ENCODE measurements at places on chromosomes 7 and 10.
A peak's percentile ranks its signal among the peaks of the same experiment; 100 is the strongest.

GRCh38 chr7:36456548-36456947 is 66.9 kb downstream of the ANLN start:
- no peak for DNase-seq

DNA sequence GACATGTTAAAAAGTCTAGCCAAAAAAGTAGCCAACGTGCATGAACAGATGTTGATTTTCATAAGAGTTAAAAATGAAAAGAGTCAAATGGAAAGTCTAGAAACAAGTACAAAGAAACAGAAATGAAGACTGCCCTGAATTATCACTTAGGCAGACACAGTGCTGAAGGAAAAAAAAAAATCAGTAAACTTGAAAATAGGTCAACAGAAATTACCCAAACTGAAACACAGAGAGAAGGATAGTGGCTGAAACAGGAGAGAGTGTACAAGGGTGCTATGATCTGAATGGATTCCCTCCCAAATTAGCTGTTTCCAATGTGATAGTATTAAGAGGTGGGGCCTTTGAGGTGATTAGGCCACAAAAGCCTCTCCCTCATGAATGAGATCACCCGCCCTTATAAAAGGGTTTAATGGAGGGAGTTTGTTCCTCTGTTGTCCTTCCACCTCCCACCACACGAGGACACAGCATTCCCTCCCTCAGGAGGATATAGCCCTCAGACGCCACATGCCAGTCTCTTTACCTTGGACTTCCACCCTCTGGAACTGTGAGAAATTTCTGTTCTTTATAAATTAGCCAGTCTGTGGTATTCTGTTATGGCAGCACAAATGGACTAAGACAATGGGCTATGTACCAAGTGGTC is 249.7 kb downstream of the AHR start:
- DNase-seq = no peak

GRCh38 chr10:6115824-6116350 is 27.1 kb downstream of the RBM17 start:
- DNase-seq = no peak

DNA sequence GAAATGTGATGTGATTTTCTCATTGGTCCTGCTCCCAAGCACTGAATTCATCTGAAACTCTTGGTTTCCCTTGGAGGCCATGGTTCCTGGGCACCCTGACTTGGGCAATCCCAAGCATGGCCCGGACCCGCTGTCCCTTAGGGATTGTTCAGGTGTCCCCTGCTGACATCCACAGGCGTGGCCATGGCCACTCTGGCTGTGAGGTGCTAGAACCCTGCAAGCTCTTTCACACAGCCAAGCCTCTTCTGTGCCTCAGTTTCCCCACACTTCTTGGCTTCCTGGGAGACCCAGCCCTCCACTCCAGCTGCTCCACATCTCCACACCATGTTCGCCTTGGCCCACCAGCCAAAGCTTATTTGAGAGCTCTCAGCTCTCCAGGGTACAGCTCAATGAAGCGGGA is 12.0 kb upstream of the AZGP1 start:
- DNase-seq = no peak

DNA sequence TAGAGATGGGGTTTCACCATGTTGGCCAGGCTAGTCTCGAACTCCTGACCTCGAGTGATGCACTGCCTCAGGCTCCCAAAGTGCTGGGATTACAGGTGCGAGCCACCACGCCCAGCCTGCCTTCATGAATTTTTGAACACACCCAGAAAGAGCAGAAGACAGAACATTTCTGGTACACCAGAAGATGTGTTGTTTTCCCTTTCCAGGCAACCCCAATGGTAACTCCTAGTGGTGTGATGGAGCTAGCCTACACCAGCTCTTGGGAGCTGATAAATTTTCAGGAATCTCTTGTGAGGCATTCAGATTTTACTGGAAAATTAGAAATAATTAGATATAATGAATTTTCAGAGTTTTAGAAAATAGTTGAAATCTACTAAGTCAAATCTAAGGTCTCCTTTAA is 904 bp upstream of the CCDC7 start:
- no peak for DNase-seq

DNA sequence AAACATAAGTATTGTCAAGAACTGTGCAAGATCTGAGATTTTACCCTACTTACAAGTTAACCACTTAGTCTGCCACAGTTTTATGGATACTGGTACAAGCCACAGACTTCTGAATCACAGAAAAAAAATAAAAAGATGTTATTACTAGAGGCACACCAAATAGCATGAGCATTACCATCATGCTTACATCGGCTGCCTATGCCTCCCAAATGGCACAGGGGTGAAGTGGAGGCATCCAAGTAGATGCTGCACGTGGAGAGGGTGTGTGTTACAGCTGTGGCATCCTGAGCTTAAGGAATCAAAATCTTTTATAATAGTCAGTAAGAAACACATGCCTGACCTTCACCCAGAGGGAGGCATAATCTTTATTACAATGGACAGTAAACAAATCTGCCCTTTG is 207.8 kb downstream of the TFEC start:
- DNase-seq = no peak

DNA sequence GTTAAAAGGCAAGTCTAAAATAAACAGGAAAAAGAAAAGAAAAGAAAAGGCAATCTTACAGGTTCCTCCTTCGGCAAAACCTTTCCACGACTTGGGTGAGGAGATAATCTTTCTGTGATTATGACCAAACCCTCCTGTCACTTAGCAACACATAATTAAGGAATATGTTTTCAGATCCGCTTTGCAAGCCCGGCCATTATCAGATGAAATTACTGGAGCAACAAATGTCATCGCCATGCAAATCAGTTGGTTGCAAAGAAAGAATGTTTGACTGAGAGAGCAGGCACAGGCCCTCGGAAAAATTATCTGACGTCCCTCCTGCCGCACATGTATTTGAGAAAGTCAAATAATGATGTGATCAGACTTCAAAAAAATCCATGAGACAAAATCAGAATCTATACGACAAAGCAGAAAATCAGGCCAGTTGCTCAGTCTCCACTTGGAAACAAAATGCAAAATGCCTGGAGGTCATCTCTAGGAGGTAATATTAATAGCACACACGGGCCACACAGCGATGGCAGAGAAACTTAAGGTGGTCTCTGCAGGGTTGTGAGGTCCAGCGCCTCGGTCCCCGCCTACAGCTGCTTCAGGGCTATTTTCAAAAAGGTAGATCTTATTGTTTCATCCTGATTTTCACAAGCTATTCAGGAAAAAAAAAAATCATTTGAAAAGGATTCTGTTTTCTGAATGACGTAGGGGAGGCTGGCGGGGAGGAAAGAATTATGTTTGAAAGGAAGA is 82.7 kb downstream of the ZRANB1 start:
- DNase-seq = no peak

DNA sequence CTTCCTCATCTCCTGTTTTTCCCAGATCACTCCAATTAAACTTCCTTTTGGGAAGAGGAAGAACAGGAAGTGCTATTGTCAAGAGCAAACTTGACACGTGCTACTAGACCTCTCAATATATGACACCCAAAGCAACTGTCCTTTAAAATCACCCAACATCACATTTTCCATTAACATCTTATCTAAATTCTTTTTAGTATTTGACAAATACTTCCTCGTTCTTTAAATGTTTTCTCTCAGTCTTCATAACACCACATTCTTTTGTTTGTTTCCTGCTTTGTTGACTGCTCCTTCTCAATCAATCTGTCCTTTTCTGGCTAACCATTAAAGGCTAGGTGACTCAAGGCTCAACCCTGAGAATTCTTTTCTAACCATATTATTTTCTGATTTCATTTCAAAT is 7.1 kb upstream of the TFPI2 start:
- no peak for DNase-seq

DNA sequence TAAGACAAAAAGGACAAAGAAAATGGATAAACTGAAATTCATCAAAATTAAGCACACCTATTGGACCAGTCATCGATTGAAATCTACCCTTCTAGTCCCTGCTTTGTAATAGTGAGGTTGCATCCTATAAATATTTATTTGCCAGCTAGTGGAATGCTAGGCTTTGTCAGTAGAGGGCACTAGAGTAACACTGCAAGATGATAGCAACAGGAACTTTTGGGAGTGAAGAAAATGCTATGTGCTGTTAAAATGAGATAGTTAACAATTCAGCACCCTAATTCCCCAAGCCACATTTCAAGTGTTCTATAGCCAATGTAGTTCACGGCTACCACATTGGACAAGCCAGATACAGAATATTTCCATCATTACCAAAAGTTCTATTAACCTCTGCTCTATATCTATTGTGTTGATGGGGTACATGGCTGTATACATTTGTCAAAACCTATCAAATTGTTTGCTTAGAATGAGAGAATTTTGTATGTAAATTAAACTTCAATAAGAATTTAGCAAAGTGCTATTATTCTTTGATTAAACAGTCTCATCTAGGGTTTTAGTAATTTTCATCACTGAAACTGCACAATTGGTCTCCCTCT is 69.8 kb downstream of the LSMEM1 start:
- DNase-seq = peak; percentile 65

- no peak for DNase-seq
Observed at GRCh38 chr7:80517282-80517747, 5.5 kb upstream of the GNAT3 start.

DNA sequence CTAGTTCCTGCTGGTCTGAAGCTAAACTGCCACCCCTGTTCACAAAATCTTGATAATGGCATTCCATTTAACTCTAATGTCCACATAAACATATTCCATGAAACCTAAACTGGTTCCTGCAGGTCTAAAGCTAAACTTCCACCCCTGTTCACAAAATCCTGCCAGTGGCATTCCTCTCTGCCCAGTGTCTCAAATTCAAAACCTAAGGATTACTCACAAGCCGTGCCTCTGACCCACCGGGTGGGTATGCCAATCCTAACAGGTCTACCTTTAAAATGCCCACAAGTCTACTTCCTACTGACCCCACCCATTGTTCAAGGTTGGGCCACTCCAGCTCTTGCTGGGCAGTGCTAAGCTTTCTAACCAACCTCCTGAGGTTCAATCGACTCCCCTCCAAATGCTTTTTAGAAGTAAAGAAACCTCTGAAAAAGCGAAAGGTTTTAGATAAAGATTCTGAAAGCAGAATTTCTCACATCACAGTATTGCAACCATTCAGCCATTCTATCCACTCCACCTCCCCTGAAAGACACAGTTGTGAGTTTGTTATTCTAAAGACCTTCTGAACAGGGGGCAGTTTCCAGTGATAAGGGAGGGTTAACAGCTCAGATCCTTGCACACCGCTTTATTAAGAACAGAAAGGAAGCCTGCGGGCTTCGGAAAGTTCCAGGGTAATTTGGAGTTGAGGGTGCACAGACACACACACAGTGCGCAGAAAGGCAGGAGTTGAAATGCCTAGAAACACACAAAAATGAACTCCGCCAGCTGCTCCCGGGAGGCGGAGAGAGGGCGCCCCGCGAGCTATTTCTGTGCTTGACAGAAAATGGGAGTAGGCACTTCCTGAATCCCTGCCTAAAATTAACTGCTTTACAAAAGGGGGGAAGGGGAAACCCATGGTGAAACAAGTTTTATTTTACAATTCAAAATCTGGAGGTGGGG is 87.7 kb downstream of the TNS3 start:
- DNase-seq = no peak

DNA sequence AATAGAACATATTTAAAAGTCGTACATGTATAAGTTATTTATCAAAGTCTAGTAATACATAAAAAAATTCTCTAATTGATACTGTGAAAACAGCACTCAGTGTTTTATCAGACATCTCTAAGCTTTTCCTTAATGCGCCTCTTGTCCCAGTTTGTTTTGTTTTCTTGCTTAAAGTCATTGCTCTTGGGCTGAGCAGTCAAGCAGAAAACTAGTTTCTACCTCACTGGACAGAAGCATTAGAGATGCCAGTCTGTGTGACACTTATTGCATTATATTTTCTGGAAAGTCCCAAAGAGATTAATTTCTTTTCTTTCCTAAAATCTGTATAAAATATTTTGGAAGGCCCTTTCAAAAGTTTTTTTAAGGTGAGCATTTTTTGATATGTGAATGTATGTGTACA is 236.2 kb downstream of the PCLO start:
- DNase-seq = no peak

DNA sequence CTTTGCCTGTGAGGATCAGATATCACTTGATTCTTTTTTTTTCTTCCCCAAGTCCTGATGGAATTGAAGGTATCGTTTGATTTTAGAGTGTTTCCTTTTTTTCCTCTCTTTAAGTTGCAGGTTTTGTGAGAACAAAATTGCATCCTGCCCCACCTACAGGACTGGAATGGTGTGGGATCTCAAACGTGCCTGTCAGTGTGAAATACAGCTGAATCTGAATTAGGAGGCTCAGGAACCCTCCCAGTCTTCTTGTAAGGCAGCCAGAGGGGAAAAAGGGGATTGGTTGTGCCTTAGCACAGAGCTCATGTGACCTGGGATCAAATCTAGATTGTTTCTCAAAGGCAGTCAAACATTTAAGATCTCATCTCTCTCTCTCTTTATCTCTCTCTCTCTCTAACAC is 32.7 kb upstream of the KLHL7 start:
- no peak for DNase-seq

GRCh38 chr7:157097569-157097968 is 41.2 kb upstream of the UBE3C start:
- DNase-seq = no peak

DNA sequence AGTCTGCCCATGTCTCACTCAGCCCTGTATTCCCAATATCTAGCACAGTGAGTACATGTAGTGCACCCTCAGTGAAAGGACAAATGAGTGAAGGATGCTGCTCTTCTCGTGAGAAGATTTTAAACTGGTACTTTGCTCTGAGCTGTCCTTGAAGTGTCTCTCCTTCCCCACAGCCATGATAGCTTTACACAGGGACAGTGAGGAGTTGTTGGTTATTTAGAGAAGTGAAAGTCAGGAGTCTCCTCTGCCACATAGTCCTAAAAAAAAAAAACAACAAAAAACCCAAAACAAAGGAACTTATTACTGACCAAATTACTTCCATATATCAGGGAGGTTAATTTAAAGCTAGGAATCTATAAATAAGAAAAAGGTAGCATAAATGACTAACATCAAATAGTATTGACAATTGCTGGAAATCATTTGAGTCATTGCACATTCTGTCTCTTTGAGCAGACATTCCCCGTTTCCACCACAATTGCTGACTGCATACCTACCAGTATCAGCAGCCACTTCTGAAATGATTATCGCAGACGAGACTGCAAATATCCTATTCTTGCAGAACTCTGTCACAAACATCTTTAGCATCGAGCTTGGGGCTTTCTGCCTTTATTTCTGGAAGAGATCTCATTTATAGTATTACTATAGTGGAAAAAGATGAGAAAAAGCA is 202.1 kb downstream of the PTEN start:
- DNase-seq = no peak

- DNase-seq = no peak
Observed at GRCh38 chr10:110481919-110482318, 15.8 kb upstream of the DUSP5 start.

GRCh38 chr10:97327348-97328294 is 6.9 kb downstream of the FRAT2 start:
- DNase-seq = no peak

DNA sequence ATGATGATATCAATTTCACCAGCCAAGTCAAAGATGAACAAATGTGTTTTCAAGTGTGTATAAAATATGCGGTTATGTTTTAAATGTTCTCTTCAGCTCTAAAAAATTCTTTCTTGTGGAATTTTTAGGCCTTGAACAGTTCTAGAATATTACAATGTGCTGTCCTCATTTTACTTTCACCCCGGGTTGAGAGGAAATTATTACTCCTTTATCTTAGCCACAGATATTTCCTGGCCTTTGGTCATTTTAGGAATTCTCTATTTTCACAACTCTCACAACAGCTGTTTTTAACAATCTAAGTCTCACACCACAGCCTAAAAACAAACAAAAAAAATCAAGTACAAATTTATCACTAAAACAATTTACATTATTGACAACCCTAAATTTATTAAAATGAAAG is 112.2 kb upstream of the HGF start:
- no peak for DNase-seq

Measured in CD4-positive, alpha-beta T cell treated with Interleukin-10 for 1 hour (primary cell).